GM23248 (cell line): ENCODE measurements at places on chromosomes 3 and 15. TPM values are rescaled to one million over a fixed set of nuclear protein-coding genes. Genes with fewer than 3 reads are reported as not detected.

The TLR9 gene
- 0.11 TPM in 1 of 2 replicates, not detected in the other for polyA plus RNA-seq

The EXD1 gene
- not detected in 2 replicates for polyA plus RNA-seq

The GXYLT2 gene
- 1.2 TPM in 2 replicates for polyA plus RNA-seq

The HGD gene
- polyA plus RNA-seq, result not detected in 2 replicates
